ENCODE measurements at places on chromosomes 7 and 10.
A peak's percentile ranks its signal among the peaks of the same experiment; 100 is the strongest.

GRCh38 chr7:44145969-44146911 lies 5.1 kb upstream of the MYL7 start:
- no peaks in the 10 kb centered on the region for H3K36me3 ChIP-seq
- DNase-seq: no peak
- H3K27ac ChIP-seq: peak overlapping the region; percentile 63
- peak overlapping the region; percentile 39 for H3K4me3 ChIP-seq
- peaks cover 13% of the 10 kb centered on the region for H3K4me1 ChIP-seq

DNA sequence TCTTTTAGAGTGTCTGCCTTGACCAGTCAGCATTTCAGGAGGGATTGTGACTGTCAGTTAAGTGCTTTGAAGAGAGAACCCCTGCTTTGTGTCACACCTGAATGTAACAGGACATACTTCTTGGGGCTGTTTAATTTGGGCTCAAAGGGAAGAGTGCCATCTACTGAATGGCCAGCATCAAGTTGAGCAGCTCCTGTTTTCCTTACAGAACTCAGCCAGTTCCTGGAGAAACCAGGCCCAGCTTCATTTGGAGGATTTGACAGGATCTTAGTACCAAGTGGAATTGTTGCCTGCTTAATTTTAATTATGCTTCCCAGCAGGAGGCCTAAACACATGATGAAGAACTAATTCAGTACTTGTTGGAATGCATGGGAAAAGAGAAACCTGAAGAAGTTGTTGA lies 8.3 kb downstream of the ADD3 start:
- H3K4me1 ChIP-seq: peaks cover 10% of the 10 kb centered on the region
- no peak overlapping the region for H3K4me3 ChIP-seq
- DNase-seq: no peak
- H3K27me3 ChIP-seq: no peaks in the 10 kb centered on the region
- no peaks in the 10 kb centered on the region for H3K36me3 ChIP-seq

- H3K36me3 ChIP-seq: no peaks in the 10 kb centered on the region
- no peak for DNase-seq
- H3K27ac ChIP-seq: peak overlapping the region; percentile 83
These were observed 109.8 kb downstream of the SH3PXD2A start for GRCh38 chr10:103745341-103746247.

DNA sequence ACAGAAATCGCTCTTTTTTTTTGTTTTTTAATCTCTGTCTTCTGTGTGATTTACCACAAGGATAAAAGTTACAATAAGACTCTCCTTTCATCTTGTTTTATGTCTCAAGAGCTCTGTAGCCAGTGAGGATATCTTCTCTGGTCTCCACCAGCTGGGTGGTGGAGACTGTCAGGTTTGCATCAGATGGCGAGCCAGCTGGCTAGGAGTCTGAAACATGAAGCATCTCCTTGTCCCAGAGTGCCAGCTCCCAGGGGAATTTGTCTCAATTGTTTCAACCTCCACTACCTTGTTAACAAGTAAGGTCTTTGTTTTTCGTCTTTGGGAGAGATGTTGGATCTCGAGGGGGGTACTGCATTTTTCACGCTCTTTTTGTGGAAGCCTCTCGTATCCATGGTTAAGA lies 47.3 kb downstream of the FRMPD2 start:
- no peak overlapping the region for H3K4me3 ChIP-seq
- no peaks in the 10 kb centered on the region for H3K4me1 ChIP-seq
- no peaks in the 10 kb centered on the region for H3K36me3 ChIP-seq
- DNase-seq: no peak
- peaks cover 11% of the 10 kb centered on the region for H3K27me3 ChIP-seq

DNA sequence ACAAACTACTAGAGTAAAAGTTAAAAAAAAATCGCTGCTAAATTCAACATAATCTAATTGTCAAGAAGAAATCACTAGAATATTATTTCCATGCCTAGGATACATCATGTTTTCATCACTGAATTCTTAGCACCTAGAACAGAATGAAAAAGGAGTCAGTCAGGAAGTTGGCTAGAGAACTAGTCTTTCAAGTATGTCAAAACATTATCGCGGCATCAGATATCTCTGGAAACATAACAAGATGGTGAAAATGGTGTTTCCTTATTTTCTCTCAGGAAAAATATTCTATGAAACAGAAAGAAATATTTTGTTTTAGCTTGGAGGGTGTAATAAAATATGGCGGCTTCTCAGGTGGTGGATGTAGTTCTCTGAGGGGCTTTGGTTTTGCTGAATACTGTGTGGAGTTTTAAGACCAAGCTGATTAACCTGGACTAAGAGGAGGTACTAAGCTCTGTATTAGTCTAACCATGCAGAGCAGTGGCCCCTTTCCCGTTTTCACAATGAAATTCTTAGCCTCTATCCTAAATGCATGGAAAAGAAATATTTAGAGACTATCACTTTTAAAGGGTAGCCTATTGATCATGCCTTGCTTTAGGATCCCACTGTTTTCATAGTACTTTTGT lies 205.6 kb downstream of the MDFIC start:
- no peaks in the 10 kb centered on the region for H3K36me3 ChIP-seq
- no peaks in the 10 kb centered on the region for H3K4me1 ChIP-seq
- no peak for DNase-seq
- H3K27ac ChIP-seq: no peak overlapping the region

Data from esophagus squamous epithelium (tissue), 5 donors.